Upper lobe of left lung (tissue), 6 donors: ENCODE measurements at places on chromosomes 2 and 18.

GRCh38 chr2:47134386-47135090 is 20.6 kb downstream of the STPG4 start:
- no peak for DNase-seq

DNA sequence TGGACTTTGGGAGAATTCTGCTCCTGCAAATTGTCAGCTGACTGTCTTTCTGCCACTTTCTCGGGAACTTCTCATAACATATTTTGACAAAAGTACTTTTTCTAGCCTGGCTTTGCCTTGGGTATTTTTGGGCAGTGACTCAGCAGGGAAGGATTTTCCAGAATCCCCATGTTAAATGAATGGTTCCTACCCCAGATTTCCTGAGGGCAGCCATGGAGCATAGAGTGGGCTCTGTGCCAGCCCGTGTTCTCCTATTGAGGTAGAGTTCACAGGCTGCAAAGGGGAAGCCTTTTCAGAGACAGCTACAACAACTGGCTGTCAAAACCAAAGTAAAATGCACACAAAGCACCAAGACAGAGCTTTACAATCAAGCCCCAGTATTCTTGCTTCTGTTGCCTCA is 59.8 kb downstream of the BMP10 start:
- DNase-seq = peak; percentile 40

GRCh38 chr2:45114221-45114955 is 105.1 kb upstream of the SIX2 start:
- DNase-seq = no peak

DNA sequence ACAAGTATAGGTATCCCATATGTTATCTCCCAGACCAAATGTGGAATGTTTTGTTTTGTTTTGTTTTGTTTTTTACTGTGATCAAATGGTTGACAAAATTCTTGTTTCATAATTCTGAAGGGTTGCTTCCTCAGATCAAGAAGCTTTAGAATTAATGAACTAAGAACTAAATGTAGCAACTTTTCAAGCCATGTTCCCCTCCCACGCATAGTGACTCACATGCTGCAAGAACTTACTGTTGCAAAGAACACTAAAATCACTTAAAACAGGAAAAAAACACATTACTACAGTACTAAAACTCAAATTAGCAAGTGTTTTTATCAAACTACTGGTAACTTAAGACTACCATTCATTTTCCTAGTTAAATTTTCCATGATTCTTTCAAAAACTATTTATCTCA is 30.6 kb downstream of the HNRNPLL start:
- DNase-seq = peak; percentile 28

- no peak for DNase-seq
These were observed 89.4 kb upstream of the SPTBN1 start for GRCh38 chr2:54366487-54367280.

- DNase-seq = no peak
These were observed 104.8 kb upstream of the TFPI start for GRCh38 chr2:187658952-187659525.

DNA sequence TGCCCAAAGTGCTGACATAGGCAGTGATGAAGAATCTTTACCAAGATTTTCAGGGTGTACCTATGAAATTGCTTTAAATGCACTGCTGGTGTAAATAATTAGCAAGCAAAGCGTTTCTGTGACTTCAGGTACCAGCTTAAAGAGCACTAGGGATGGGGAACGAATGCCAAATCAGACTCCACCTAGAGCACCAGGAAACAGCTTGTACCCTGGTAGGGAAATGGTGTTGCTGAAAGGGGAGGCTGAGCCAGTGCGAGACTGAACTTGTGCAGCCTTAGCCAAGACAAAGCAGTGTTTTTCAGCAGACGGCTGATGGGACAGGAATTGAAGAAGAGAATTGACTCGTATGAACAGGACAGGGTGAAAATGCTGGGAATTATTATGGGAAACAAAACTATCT is 65.6 kb downstream of the TWSG1 start:
- DNase-seq = no peak

GRCh38 chr2:118473846-118474540 is 373.5 kb downstream of the EN1 start:
- DNase-seq = no peak

DNA sequence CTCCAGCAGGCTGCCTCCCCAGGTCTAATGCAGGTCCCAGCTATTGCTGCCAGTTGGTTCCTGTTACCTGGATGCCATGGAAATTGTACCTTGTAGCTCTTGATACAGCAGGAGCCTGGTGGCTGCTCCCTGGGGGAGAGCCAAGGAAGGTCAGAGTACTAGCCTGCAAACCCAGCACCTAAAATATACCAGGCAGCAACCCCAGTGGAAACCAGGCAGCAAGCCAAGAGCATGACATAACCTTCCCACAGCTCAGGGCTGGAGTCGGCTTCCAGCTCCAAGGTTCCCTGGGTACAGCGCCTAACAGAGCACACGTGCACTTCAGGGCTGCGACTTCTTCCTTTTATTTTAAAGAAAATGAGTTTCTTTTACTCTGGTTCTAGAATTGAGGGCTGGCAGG is 30.3 kb downstream of the TNP1 start:
- no peak for DNase-seq
